ENCODE measurements at places on chromosomes 3 and 15.

DNA sequence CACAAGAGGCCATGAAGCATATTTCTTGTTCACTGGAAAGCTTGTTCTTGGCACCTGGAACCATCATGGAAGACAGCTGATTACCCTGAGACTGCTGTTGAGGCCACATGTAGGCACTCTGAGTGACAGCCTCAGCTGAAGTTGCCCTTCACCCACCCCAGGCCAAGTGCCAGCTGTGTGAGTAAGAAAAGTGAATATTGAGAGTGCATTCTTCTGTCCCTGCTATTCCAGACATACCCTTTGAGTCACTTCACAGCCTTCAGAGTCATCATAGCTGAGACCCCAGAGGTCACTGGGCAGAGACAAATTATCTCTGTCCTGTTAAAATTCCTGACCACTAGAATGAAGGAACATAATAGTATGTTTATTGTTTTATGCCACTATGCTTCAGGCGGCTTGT, 79.6 kb downstream of the NFKBIZ start:
- peak; percentile 78 for DNase-seq

DNA sequence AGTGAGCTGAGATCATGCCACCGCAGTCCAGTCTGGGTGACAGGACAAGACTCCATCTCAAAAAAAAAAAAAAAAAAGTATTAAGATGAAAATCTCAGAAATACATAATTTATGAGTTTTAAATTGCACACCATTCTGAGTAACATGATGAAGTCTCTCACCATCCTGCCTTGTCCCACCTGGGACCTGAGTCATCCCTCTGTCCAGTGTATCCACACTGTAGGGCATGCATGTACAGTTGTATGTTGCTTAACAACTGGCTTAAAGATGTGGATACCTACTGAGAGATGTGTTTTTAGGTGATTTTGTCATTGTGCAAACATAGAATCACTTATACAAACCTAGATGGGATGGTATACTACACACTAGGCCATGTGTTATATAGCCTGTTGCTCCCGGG, 17.1 kb downstream of the ASB14 start:
- no peak for DNase-seq

DNA sequence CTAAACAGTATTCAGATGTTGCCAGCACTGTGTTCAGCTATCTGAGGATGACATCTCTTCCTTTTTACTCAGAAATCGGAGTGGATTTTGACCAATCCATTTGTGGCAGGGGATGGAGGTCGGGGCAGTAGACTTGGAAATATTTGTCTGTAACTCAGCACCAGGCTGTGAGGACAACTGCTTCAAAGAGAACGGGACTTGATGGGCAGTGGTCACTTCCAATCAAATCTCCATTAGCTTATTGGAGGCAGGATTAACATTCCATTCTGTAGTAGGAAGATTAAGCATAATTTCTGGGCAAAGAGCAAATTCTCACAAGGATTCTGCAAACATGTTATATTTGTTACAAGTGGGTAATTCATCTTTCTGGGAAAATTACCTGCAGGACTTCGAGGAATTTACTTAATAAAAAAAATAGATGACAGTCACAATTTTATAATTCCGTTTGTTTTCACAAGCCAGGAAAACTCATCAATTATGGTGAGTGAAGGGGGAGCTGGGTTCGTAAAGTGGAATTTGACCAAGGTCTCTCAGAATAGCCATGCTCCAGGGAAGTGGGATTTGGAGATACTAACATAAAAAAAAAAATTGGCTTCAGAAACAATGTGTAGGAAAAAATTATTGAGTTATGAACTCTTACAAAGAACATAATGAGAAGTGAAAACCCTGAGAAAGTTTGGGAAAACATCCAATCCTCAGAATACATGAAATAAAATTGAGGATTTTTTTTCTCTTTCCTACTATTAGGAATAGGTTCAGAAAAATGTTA, 18.1 kb downstream of the CRABP1 start:
- peak; percentile 16 for DNase-seq

- DNase-seq, result peak; percentile 6
Measured at GRCh38 chr3:101377209-101377608, 56.8 kb upstream of the IMPG2 start.

DNA sequence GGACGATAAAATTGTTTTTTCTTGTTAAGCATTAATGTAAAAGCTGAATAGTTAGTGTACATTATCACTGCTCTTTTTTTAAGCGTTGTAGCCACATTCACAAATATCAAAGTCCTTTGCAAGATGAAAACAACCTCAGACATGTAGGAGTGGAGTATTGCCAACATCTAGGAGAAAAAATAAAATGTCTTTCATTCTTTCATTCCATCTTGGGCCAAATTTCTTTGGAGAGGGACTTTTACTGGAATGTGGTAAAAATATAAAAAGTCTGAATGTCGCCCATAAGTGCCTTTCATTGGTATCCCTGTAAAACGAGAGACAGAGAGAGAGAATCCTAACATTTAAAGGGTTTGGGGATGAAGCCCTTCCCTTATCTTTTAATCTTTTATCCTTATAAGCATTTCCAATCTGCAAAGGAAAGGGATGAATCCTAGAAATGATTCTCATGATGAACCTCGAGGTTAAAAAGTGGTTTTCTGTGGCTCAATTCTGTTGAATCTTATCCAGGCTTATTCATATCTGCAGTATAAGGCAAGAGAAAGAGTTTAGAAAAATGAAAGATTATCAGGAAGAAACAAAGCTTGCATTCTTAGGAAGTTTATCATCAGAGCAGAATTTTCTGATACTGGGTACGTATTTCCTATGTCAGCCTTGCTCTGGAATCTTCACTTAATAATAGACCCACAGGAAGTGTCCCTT, 1031.7 kb downstream of the MCTP2 start:
- peak; percentile 37 for DNase-seq

DNA sequence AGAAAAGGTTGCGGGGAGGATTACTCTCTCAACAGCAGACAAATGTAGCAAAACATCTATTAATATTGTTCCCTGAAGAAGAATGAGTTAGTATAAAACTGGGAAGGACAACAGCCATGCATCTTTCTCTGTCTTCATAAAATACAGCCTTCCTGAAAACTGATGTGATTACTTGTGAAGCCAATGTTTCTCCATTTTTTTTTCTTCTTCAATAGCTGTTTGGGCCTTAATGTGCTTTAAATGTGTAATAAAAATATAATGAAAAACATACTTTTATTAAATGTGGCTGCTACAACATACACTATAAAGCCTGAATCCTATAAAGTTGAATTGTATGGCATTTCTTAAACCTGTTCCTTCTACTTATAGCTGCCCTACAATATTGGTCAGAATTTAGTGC, 146.3 kb upstream of the LMCD1 start:
- DNase-seq, result no peak

DNA sequence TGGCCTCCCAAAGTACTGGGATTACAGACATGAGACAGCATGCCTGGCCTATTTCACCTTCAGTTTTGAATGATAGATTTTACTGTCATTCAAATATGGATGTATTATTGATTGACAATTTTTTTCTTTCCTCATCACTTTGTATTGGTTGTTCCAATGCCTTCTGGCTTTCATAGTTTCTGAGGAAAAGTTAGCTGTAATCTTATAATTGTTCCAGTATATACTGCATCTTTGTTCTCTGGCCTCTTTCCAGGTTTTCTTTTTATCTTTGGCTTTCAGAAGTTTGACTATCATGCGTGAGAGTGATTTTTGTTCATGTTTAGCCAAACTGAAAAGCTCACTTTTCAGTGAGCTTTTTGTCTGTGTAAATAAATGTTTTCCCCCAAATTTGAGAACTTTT, 157.1 kb downstream of the RSRC1 start:
- DNase-seq, result no peak

- no peak for DNase-seq
Measured at GRCh38 chr3:195609229-195609628, 25.5 kb upstream of the APOD start.

GRCh38 chr3:28669870-28670269, 321.2 kb upstream of the AZI2 start:
- DNase-seq, result no peak

- no peak for DNase-seq
Measured at GRCh38 chr3:177693616-177694264, 496.5 kb upstream of the TBL1XR1 start.

- no peak for DNase-seq
Measured at GRCh38 chr3:49198161-49198560, 26.8 kb downstream of the KLHDC8B start.

DNA sequence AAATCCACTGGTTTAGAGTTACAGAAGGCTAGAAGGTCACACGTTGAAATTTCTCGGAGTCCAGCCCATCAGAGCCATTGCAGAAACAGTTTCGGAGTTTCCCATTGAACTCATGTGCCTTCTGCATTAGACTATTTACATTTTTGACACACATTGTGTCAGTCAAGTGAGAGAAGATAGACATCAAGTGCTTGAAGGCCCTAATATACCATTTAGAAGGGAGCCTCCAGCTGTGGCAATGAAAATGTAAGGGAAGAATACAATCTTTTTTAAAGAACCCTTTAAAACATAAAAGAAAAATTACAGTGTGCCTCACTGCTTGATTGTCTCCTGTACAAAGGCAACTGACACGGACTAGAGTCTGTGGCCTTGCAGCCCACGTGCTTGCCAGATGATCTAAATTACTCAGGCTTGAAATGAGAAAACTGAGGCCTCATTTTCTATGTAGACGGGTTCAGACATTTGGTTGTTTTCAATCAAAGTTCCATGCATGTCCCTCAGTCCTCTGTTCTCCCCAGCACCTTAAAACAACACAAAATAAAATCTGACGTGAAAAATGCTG, 650.5 kb downstream of the ROBO2 start:
- DNase-seq, result no peak

GRCh38 chr15:70280781-70281180, 183.1 kb upstream of the TLE3 start:
- DNase-seq, result no peak

DNA sequence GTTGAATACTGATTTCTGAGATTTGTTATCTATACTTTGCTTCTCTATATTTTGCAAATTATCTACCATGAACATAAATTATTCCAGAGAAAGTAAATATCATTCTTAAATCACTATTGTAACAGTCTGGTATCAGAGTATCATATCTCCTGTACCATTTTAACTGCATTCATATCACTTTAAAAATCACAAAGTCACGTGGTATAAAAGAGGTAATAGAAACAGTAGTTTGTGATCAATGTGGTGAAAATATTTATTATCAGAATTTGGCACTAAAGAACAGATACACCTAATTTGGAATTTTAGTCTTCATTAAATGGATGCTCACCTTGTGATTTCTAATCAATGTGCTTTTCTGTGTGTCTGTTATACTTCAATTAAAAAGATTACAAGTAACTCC, 47.8 kb downstream of the P3H2 start:
- no peak for DNase-seq

DNA sequence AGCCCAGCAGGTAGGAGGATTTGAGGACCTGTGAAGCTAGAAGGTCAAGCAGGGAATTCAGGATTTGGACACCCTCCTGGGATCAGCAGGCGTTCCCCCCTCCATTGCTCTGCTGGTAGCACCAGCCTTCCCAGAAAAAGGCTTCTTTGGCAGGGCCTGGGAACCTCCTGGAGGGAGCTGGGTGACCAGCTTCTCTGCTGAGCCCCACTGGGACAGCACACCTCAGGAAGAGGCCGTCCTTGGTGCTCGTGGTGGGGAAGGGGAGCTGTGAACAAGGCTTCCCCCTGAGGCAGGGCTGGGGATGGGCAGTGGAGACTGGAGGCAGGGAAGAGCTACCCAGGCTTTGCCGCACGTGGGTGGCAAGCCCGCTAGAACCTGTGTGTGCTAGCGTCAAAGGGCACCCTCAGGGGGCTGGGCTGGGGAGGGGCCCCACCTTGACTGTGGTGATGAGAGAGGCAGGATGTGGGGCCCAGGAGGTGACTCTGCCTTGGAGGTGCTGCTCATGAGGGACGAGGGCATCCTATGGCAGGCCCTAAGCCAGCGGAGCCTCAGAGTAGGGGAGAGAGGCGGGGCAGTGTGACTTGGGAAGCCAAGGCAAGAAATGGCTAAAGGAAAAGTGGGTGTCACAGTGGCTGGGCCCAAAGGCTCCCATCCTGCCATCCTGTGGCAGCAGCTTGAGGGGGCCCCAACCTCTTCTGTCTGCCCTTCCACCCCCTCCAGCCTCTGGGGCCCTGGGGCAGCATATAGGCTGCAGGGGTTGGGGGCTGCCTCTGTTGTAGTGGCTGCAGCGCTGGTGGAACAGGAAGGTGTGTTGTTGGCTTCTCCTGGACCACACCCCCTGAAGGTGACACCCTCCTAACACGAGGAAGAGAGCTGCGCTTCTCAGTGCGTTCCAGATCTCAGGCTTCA, 20.7 kb downstream of the KLF13 start:
- DNase-seq, result no peak

- no peak for DNase-seq
Measured at GRCh38 chr3:11547498-11547897, 96.2 kb downstream of the VGLL4 start.

- peak; percentile 31 for DNase-seq
Measured at GRCh38 chr3:41907330-41908073, 54.4 kb downstream of the ULK4 start.

- no peak for DNase-seq
Measured at GRCh38 chr3:181899702-181900101, 188.0 kb downstream of the SOX2 start.

GRCh38 chr3:95167748-95168147, 1104.9 kb downstream of the NSUN3 start:
- DNase-seq, result no peak

DNA sequence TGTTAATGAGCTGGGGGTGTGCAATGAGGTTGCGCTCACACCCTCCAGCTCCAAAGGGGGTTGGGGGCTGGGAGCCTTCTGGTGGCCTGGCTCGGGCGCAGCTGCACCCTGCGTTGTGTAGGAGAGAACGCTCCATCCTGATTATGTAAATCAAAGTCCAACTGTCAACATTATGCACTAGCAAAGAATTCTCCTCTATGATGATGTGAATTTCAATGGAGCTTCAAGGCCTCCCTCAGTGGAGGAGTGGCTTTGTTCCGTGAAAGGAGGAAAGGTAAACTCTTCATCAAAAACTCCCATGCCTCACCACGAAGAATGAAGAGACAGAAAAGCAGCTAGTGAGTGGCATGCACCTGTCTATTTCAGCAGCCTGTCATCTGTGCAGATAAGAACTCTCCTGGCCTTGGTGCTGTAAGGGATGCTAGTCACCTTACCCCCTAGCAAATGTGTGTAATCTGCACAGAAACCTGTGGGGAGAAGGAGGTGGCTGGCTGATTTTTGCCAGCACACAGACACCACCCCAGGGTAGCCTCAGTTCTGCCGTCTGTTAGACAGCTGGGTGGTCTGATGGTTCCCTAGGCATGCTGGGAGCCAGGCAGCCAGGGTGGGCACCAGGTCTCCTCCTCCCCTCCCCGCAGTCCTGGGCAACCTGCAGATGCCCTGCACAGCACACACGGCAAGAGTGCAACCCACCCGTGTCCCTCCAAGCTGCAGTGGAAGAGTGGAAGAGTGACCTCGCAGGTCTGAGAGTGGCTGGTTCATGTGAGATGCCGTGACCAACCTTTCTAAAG, 47.0 kb upstream of the TRPM1 start:
- DNase-seq, result no peak

GRCh38 chr3:141812586-141812985, 49.4 kb downstream of the GRK7 start:
- DNase-seq, result no peak

All from brain microvascular endothelial cell (primary cell).